ENCODE measurements at places on chromosomes 6 and 20. TPM values are rescaled to one million over a fixed set of nuclear protein-coding genes. Genes with fewer than 3 reads are reported as not detected.

- H3K27me3 ChIP-seq = no peaks in the 10 kb centered on the region
- peaks cover 6% of the 10 kb centered on the region for H3K4me1 ChIP-seq
- no peak overlapping the region for H3K27ac ChIP-seq
Observed at GRCh38 chr6:23446469-23446967, 679.5 kb upstream of the NRSN1 start.

DNA sequence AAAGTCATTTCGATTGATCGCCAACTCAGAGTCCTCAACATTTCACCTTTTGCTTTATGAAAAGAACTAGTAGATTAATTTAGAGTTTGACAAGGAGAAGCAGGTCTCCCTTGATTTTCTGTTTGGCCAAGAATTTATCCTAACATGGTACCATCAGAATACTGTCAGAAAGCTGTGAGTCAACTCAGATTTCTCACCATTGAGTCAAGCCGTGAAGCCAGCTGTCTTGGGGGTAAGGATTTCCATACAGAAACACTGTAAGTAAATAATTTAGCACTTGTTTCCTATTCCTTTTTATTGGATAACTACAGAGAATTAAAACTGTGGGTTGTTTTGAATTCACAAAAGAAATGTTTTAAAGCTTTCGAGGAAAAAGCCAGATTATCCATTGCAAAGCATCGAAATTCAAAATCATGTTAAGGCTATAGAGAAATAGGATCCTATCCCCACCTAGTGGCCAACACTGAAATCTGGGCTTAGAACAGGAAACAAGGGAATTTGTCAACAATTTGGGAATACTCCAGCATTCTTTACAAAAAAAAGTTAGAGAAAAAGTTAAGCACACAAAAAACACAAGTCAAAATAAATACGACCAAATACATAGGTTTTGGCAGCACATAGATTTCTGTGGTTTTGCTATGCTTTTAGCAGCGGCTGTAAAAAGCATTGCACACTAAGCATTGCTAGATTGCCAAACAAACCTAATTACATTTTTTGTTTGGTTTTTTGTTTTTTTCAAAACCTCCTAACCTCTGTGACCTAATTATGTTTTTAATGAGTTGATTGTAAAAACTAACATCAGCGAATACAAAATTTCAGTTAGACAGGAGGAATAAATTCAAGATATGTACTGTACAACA, 44.2 kb downstream of the COL11A2 start:
- H3K4me1 ChIP-seq = no peaks in the 10 kb centered on the region
- H3K36me3 ChIP-seq = no peaks in the 10 kb centered on the region
- H3K27me3 ChIP-seq = peaks cover 16% of the 10 kb centered on the region
- DNase-seq = no peak
- H3K27ac ChIP-seq = no peak overlapping the region
- H3K4me3 ChIP-seq = no peak overlapping the region

DNA sequence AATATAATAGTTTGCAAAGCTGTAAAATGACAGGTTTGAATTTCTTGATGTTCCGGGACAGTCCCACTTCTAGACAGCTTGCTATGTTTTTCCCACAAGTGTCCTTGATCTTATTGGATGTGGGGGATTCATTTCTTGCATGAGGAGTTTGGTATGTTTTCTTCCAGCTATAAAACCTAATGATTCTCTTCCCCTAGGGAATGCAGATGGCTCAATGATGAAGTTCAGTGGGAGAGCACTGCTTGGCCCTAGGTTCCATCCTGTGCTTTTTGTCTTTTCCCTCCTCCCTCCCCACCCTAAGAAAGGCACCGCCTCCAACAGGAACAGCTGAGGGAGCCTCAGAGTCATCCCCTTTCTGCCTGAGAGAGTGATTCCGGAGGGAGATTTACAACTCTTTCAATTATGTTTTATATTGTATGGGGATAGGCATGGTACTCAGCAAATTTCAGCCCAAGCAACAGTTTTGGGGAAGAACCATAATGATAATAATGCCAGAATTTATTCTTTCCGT, 149.2 kb downstream of the PHACTR1 start:
- no peak overlapping the region for H3K27ac ChIP-seq
- H3K36me3 ChIP-seq = no peaks in the 10 kb centered on the region
- H3K4me3 ChIP-seq = no peak overlapping the region
- no peaks in the 10 kb centered on the region for H3K4me1 ChIP-seq
- H3K27me3 ChIP-seq = no peaks in the 10 kb centered on the region

GRCh38 chr6:31577579-31577966, 2.2 kb downstream of the TNF start:
- H3K27me3 ChIP-seq = no peaks in the 10 kb centered on the region
- H3K27ac ChIP-seq = no peak overlapping the region
- no peak overlapping the region for H3K4me3 ChIP-seq
- H3K4me1 ChIP-seq = no peaks in the 10 kb centered on the region
- no peak for DNase-seq
- no peaks in the 10 kb centered on the region for H3K36me3 ChIP-seq

- peak overlapping the region; percentile 92 for H3K27ac ChIP-seq
- H3K27me3 ChIP-seq = no peaks in the 10 kb centered on the region
- H3K4me1 ChIP-seq = peaks cover 93% of the 10 kb centered on the region
- no peak overlapping the region for H3K4me3 ChIP-seq
- H3K36me3 ChIP-seq = no peaks in the 10 kb centered on the region
- no peak for DNase-seq
Observed at GRCh38 chr20:31675828-31676608, 38.3 kb downstream of the COX4I2 start.

GRCh38 chr6:129497481-129498441, 212.2 kb downstream of the ARHGAP18 start:
- no peak for DNase-seq
- no peaks in the 10 kb centered on the region for H3K36me3 ChIP-seq
- H3K4me3 ChIP-seq = no peak overlapping the region
- H3K27ac ChIP-seq = no peak overlapping the region

DNA sequence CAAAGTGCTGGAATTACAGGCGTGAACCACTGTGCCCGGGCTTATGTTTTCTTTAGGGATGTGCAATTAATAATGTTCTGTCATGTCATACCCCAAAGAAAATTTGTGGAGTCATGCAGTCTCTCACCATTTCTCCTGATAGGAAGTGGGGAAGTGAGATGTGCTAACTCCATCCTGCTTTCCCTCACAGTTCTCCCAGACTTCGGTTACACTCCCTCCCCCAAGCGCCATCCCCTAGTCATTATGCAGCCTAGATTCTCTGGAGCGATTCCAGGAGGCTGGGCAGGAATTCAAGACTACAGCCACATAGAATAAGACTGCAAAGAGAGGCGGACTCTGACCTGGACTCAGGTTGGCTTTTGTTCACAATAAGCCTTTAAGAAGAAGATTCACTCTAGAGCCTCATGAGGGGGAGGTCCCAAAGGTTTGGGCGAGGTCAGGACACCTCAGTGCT, 271.4 kb downstream of the ALDH8A1 start:
- H3K4me1 ChIP-seq = no peaks in the 10 kb centered on the region
- no peak overlapping the region for H3K27ac ChIP-seq

- H3K27me3 ChIP-seq = no peaks in the 10 kb centered on the region
- DNase-seq = no peak
- H3K36me3 ChIP-seq = no peaks in the 10 kb centered on the region
- H3K27ac ChIP-seq = no peak overlapping the region
- no peaks in the 10 kb centered on the region for H3K4me1 ChIP-seq
- no peak overlapping the region for H3K4me3 ChIP-seq
Observed at GRCh38 chr20:58372806-58373205, 16.2 kb upstream of the VAPB start.

DNA sequence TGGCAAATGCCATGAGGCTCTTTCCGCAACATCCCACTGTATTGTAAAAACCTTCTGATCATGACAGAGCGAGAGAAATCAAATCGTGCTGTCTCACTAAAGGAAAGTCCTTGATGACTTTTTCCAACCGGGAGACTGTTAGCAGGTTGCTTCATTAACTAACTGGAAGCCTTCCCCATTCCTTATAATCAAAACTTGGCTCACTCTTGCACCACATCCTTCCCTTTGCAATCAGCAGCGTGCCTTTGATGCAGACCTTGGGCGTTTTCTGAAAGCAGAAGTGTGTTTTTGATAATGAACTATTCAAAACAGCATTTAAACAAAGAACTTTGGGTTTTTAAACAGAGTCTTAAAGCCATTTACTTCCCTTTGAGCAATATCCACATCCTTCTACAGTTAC, 96.2 kb upstream of the CNR1 start:
- no peak overlapping the region for H3K27ac ChIP-seq
- H3K36me3 ChIP-seq = no peaks in the 10 kb centered on the region
- H3K27me3 ChIP-seq = no peaks in the 10 kb centered on the region

DNA sequence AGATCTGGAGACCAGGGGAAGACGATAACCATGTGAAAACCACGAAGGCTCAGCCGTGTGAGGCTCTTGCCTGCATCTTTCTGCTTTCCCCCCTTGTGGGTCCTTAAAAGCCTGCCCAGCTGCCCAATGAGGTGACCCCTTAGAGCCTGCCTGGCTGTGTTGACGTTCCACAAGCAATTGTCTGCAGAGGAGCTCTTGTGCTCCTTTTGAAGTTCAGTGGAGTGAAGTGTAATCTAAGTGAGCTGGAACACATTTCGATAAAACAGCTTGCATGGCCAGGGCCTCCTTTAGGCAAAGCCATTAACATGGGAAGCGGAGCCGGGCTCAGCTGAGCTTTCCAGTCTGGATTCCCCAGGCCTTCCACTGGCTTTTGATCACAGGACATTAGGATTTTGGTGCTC, 27.3 kb upstream of the TCP11 start:
- H3K36me3 ChIP-seq = no peaks in the 10 kb centered on the region
- no peak overlapping the region for H3K4me3 ChIP-seq
- H3K27ac ChIP-seq = no peak overlapping the region
- no peak for DNase-seq

DNA sequence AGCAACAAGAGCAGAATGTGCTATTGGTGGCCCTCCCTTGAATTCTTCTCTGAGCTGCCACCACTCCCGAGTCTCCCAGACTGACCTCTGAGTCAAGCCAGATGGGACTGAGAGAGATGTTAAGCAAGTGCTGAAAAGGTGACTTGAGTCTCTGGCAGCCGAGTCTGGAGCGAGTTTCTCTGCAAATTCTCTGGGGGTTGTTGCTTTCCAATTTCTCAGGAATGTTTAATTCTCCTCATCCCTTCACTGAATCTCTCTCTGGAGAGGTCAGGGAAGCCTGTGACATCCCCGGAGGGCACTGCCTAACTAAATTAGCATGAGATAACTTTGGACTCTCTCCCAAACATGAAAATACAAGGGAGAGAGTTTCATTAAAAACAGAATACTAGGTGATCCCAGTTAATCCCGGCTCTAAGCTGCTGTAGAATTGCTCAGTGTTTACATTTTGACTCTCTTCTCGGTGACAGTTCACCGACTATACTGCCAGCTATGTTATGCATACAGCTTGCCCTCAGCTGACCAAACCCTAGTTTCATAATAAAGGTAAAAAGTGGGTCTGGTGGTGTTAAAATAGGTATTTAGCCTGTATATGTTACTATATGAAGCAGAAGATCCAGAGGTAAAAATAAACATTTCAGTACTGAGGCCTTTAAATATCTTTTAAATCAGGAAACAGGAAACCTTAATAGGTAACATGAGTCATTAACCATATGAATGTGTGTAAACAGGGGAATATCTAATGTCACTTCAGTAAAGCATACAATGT, 157.9 kb downstream of the FOXC1 start:
- H3K27ac ChIP-seq = no peak overlapping the region
- no peak overlapping the region for H3K4me3 ChIP-seq
- H3K36me3 ChIP-seq = no peaks in the 10 kb centered on the region
- no peaks in the 10 kb centered on the region for H3K27me3 ChIP-seq
- peaks cover 16% of the 10 kb centered on the region for H3K4me1 ChIP-seq

DNA sequence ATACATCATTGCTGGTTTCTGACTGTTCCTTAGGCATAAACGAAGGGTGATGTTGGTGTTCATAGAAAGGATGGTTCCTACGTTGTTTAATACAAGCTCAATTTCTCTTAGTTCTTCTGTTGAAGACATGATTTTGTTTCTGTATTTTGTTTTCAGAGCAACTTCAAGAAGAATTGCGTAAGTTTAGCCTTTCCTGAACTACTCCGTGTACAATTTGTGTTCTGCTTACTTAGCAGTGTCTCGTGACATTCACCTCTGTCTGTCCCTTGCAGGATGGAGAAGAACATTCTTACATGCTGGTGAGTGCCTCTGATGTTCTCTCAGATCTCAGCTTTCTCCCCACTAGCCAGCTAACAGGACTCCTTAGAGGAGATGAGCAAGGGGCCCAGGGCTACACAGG, 7.6 kb downstream of the BTN2A2 start:
- no peak overlapping the region for H3K4me3 ChIP-seq
- H3K4me1 ChIP-seq = no peaks in the 10 kb centered on the region
- no peaks in the 10 kb centered on the region for H3K27me3 ChIP-seq

- H3K27ac ChIP-seq = no peak overlapping the region
- H3K4me1 ChIP-seq = no peaks in the 10 kb centered on the region
- DNase-seq = no peak
- H3K4me3 ChIP-seq = no peak overlapping the region
- no peaks in the 10 kb centered on the region for H3K27me3 ChIP-seq
Observed at GRCh38 chr6:153117986-153118879, 12.8 kb downstream of the RGS17 start.

GRCh38 chr20:52578559-52578958, 387.0 kb upstream of the ZFP64 start:
- no peak overlapping the region for H3K27ac ChIP-seq
- no peak for DNase-seq
- no peak overlapping the region for H3K4me3 ChIP-seq

GRCh38 chr20:7500231-7500663, 440.0 kb downstream of the HAO1 start:
- no peaks in the 10 kb centered on the region for H3K36me3 ChIP-seq
- H3K4me3 ChIP-seq = no peak overlapping the region
- no peaks in the 10 kb centered on the region for H3K27me3 ChIP-seq
- no peaks in the 10 kb centered on the region for H3K4me1 ChIP-seq
- DNase-seq = no peak
- H3K27ac ChIP-seq = no peak overlapping the region

GRCh38 chr20:43941476-43942200, 27.0 kb downstream of the TOX2 start:
- DNase-seq = no peak
- no peaks in the 10 kb centered on the region for H3K27me3 ChIP-seq
- H3K4me1 ChIP-seq = no peaks in the 10 kb centered on the region
- H3K27ac ChIP-seq = no peak overlapping the region

- H3K4me1 ChIP-seq = peaks cover 87% of the 10 kb centered on the region
- H3K4me3 ChIP-seq = no peak overlapping the region
- no peaks in the 10 kb centered on the region for H3K36me3 ChIP-seq
- no peak overlapping the region for H3K27ac ChIP-seq
Observed at GRCh38 chr6:156842598-156843250, 65.5 kb downstream of the ARID1B start.

- no peak for DNase-seq
- no peaks in the 10 kb centered on the region for H3K4me1 ChIP-seq
- no peak overlapping the region for H3K27ac ChIP-seq
- H3K36me3 ChIP-seq = peaks cover 7% of the 10 kb centered on the region
Observed at GRCh38 chr6:166949528-166950442, 6.6 kb downstream of the RNASET2 start.

- no peak overlapping the region for H3K4me3 ChIP-seq
- H3K27me3 ChIP-seq = no peaks in the 10 kb centered on the region
- no peaks in the 10 kb centered on the region for H3K4me1 ChIP-seq
- H3K36me3 ChIP-seq = no peaks in the 10 kb centered on the region
- H3K27ac ChIP-seq = no peak overlapping the region
Observed at GRCh38 chr6:6390849-6391602, 70.6 kb upstream of the F13A1 start.

IL22RA2 gene
- total RNA-seq = not detected

LINC00237 gene
- not detected for total RNA-seq

FOXS1 gene
- not detected for total RNA-seq

TNF gene
- total RNA-seq = not detected

EYA4 gene
- 110 TPM for total RNA-seq

ARHGAP18 gene
- 9.2 TPM for total RNA-seq

C20orf144 gene
- total RNA-seq = not detected

C20orf204 gene
- 0.66 TPM for total RNA-seq

CST2 gene
- not detected for total RNA-seq

FAM135A gene
- 10.8 TPM for total RNA-seq

DZANK1 gene
- total RNA-seq = 0.61 TPM

HLA-DPB1 gene
- total RNA-seq = 27.4 TPM

BAK1 gene
- 9.2 TPM for total RNA-seq

TPBG gene
- 2.5 TPM for total RNA-seq
